ENCODE measurements at places on chromosomes 11 and 22.

DNA sequence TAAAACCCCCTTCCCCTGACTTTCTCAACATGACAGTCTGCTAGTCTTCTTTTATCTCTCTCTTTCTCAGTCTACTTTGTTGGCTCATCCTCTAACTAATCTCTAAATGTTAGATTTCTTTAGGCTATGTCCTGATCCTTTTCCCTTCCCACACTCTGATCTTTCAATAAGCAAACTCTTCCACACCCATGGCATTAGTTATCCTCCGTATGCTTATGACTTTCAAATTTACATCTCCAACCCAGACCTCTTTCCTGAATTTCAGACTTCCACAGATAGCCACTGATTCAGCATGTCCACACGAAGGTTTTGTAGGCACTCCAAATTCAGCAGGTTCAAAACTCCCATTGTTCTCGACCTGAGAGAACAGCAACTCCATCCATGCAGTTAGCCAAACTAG, 75.6 kb downstream of the LIF start:
- DNase-seq = no peak

GRCh38 chr11:34613552-34614056, 7.3 kb upstream of the EHF start:
- no peak for DNase-seq

- DNase-seq = no peak
Measured at GRCh38 chr11:109132539-109132938, 289.5 kb upstream of the C11orf87 start.

GRCh38 chr22:42901790-42902508, 44.9 kb upstream of the ARFGAP3 start:
- no peak for DNase-seq

GRCh38 chr11:57770793-57771192, 9.2 kb downstream of the CTNND1 start:
- no peak for DNase-seq

- DNase-seq = no peak
Measured at GRCh38 chr22:19847345-19847632, 7.4 kb downstream of the GNB1L start.

- no peak for DNase-seq
Measured at GRCh38 chr11:2387266-2387987, 10.3 kb downstream of the CD81 start.

- DNase-seq = no peak
Measured at GRCh38 chr22:19996694-19997384, 19.8 kb downstream of the ARVCF start.

GRCh38 chr11:60504219-60504905, 10.8 kb upstream of the MS4A13 start:
- DNase-seq = no peak

- peak; percentile 1 for DNase-seq
Measured at GRCh38 chr11:31509051-31509428, 382 bp downstream of the IMMP1L start.

- DNase-seq = no peak
Measured at GRCh38 chr11:870127-870413, 27.4 kb downstream of the TSPAN4 start.

- no peak for DNase-seq
Measured at GRCh38 chr11:1916986-1917522, 2.4 kb upstream of the TNNT3 start.

- DNase-seq = no peak
Measured at GRCh38 chr11:19513253-19513652, 199.4 kb upstream of the NAV2 start.

DNA sequence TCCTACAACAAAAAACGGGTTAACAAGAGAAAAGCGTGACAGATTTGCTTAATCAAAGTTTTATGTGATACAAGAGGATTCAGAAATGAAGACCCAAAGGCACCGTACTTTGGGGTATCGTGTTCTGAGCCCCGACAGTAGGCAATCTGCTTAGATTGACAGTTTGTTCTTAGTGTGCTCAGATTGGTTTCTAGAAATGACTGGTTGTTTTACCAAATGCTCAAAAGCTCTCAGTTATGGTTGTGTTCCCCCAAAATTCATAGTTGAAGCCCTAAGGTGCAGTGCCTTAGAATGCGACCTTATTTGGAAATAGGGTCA, 102.7 kb downstream of the RASSF10 start:
- no peak for DNase-seq

DNA sequence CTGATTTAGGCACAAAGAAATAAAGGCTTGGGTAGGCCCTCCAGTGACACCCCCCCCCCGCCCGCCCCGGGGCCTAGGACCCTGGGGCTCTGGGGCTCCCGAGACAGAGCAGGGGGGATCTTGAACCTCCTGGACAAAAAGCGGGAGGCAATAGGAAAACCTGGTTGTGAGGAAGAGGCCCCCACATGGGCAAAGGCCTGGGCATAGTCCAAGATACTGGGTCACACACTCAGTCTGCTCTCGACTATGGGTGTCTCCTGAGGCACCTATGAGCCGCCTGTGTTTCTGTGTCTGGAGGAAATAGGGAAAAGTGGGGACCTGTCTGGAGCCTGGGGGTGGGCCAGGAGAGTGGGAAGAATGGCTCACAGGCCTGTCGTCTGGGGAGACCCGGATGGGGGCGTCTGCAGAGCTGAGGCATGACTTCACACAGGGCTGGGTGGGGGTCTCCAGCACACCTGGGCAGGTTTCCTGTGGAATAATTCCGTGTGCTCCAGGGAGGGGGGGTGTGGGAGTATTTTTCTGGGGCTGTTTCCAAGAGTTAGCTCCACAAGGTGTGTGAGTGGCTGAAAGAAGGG, 2.4 kb upstream of the MN1 start:
- no peak for DNase-seq

DNA sequence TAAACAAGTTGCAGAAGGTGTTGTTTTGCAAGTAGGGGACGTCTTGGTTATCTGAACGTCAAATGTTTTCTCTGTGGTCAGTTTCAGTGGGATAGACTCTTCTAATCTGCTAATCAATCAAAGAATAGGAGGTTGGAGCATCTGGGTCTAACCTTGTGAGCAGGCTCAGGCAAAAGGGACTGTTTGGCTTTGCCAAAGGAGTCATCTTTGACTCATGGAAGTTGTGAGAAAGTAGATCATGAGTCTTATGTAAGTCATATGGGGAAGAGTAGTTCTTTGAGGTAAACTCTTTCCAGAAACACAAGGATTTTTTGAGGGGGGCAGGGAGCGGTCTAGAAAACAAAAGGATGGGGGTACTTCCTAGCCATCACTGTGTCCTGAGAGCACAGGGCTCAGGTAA, 27.1 kb upstream of the TOP3B start:
- no peak for DNase-seq

DNA sequence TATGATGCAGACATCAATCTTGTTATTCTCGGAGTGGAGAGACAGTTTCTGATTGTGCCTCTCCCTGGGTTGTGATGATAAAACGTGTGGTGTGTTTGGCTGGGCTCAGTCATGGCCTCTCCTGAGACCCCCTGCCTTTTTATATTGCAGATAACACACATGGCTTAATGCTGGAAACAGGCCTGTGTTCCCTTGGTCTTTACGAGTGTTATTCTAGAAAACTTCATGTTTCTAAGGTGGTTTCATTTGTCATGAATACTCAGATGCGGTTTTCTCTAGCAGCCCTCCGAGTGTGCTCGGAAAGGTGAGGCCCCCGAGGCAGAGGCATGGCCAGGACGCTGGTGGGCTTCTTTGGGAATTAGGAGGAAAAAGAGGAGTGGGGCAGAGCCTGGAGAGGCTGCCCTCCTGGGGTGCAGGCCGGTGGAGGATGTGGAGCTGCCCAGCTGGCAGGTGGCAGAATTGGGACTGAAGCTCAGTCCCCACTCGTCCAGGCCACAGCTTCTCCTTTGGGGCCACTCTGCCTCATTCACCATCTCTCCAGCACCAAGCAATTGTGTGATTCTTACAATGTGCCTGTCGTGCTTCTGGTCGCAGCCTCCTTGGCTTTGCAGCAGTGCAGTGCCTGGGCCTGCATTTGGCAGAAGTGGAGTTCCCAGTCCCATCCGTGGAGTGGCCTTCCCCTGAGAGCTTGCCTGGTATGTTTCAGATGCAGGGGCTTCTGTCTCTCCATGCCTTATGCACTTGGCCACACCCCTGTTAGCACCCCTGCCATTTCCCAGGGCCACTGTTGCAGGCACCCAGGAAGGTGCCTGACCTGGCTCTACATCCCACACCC, 309.6 kb downstream of the TBC1D22A start:
- DNase-seq = no peak

DNA sequence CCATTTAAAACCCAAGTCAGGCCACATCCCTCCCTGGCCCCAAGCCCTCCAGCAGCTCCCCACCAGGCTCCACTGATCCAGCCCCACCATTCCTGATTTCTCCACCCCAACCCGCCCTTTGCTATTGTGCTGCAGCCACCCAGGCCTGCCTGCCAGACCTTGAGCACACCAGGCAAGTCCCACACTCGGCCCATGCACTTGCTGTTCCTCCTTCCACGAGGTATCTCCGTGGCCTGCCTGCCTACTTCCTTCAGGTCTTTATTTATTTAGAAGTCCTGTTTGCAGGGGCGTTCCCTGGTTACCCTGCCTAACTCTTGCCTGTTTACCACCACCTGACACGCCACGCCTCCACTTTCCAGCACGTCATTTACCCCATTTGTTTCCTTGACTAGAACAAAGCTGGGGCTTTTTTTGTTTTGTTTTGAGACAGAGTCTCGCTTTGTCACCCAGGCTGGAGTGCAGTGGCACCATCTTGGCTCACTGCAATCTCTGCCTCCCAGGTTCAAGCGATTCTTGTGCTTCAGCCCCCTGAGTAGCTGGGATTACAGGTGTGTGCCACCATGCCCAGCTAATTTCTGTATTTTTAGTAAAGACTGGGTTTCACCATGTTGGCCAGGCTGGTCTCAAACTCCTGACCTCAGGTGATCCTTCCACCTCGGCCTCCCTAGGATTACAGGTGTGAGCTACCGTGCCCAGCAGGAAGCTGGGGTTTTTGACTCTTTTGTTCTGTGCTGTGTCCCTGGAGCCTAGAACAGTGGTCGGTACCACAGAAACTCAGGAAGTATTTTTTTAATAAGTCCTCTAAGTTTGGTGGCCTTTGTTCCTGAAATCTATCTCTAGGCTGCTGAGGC, 6.7 kb downstream of the CENPM start:
- DNase-seq = no peak

DNA sequence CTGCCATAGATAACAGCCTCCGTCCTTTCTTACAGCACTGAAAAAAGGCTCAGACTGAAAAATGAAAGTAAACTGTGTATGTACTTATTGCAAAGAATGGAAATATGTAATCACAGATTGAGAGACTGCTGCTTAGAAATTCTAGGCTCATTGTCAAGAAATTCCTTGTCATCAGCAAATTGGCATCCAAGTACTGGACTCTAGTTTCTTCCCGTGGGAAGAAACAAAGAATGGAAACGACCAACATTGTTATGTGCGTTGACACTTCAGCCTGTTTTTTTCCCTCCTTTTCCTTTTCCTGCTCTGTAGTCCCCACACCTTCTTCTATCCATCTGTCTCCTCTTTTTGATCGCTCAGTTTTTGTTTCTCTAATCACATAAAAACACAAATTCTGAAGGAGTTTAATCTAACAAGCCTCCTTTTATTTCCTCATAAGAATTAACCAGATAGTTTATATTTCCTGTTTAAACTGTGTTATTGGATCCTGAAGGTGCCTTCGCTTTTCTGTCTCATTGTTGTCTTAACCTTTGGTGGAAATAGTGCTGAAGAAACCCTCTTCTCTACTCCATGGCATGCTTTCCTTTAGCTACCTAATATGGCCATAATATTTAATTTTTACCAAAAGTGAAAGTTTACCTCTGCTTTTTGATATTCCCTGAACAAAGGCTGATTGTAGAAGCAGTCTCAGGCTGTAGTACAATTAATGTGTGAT, 20.0 kb upstream of the CASP12 start:
- peak; percentile 77 for DNase-seq

DNA sequence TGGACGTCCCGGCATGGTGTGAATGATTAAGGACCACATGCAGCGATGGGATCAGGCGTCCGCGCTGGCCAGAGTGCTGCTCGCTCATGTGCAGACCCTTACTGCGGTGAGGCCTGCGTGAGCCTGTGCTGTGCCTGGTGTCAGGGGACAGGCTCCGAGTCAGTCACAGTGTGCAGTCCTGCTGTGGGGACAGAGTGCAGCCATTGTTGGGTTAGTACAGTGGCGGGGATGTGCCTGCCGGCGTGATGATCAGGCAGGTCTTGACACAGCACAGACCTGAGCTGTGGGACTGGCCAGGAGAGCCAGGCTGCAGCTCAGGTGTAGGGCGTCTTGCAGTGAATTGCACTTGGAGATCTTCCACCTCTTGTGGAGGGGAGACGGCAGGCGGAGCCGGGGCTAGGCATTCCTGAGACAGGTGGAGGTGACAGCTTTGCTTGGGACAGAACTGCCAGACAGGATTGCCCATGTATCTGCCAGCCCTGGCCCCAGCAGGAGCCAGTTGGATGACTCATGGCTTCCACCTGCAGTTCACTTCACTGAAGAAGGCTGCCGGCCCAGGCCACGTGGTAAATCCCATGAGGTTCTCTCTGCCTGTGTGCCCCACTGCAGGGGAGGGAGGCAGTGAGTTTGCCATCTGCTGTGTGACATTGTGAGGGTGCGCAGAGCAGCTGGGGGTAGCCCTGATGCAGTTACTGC, 17.3 kb downstream of the TRMU start:
- DNase-seq = peak; percentile 6

DNA sequence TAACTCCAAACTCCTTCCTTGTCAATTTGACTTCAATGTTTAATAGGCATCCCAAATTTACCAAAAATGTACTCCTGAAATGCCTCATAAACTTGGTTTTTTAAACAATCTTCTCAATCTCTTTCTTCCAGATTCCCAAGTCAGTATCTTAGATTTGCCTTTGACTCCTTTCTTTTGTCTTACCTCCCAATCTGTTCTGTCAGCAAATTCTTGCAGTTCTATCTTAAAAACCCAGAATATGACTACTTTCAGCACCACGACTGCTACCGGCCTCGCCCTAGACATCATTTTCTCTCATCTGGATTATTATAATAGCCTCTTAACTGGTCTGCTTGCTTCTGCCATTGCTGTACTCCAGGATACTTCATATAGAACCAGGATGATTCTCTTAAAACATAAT, 7.9 kb downstream of the NLRP14 start:
- no peak for DNase-seq

DNA sequence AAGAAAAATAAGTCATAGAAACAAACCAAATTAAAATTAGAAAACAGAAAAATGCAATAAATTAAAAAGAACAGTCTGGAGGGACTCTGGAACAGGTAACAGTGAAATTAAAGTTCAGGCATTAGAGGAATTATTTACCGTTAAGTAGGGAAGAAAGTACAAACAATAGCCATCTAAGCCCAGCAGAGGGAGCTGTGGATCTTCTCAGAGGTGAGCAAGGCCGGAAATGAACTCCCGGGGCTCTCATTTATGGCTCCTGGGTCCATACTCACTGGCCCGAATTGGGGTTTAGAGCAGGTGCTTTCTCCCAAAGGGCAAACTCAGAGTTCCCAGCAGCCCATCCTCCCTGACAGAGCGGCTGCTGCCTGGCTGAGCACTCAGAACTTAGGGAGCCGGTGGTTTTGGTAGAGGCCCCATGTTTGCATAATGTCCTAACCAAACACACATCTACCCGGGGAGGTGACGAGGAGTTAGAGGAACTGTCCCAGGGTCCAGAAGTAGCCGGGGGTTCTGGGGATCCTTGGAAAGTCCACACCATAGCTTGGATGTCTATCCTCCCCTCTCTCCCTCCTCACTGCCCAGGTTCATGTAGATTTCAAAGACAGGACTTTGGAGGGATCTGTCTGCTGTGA, 87.8 kb upstream of the VPREB1 start:
- DNase-seq = peak; percentile 57
